ENCODE measurements at places on chromosomes 7 and 10.

- no peaks in the 10 kb centered on the region for H3K27me3 ChIP-seq
- no peaks in the 10 kb centered on the region for H3K36me3 ChIP-seq
- no peaks in the 10 kb centered on the region for H3K4me1 ChIP-seq
Measured at GRCh38 chr7:117386110-117386706, 41.1 kb downstream of the ASZ1 start.

DNA sequence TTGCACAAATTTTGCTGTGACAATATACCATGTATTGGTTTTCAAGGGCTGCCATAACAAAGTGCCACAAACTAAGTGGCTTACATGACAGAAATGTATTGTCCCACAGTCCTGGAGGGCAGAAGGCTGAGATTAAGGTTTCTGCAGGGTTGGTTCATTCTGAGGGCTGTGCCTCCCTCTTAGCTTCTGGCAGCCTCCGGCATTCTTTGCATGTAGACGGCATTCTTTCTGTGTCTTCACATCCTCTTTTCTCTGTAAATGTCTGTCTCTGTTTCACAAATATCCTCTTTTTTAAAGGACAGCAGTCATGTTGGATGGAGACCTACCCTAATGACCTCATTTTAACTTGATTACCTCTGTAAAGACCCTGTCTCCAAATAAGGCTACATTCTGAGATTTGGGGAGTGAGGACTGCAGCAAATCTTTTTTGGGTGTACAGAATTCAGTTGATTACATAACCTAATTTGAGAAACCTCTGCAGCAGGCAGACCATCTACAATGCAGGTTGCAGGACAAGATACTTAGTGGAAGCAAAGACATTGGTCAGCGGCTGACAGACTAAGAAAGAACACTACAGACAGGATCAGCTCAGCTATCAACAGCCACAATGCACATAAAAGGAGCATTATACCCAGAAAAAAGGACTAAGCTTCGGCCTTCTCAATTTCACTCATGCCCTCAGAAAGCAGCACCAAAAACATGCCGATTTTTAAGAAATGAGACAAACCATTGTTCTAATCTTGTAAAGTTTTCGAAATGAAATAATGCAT lies 84.6 kb upstream of the FAM3C start:
- no peaks in the 10 kb centered on the region for H3K27me3 ChIP-seq
- no peaks in the 10 kb centered on the region for H3K36me3 ChIP-seq
- H3K27ac ChIP-seq: no peak overlapping the region
- H3K4me3 ChIP-seq: no peak overlapping the region

- H3K4me1 ChIP-seq: peaks cover 3% of the 10 kb centered on the region
- H3K4me3 ChIP-seq: no peak overlapping the region
Measured at GRCh38 chr7:155355745-155356144, 58.1 kb downstream of the INSIG1 start.

GRCh38 chr7:77415476-77415822 lies 700 bp downstream of the GSAP start:
- peak; percentile 36 for DNase-seq
- H3K27ac ChIP-seq: no peak overlapping the region
- H3K36me3 ChIP-seq: no peaks in the 10 kb centered on the region
- H3K4me3 ChIP-seq: peak overlapping the region; percentile 65
